D341Med (cell line): ENCODE measurements at places on chromosomes 3 and 15.

GRCh38 chr3:72862314-72863090 is 14.3 kb upstream of the SHQ1 start:
- DNase-seq = no peak

- peak; percentile 38 for DNase-seq
These were observed 48.9 kb upstream of the GMNC start for GRCh38 chr3:190911382-190911781.

- DNase-seq = no peak
These were observed 130.9 kb upstream of the SATB1 start for GRCh38 chr3:18556001-18556408.

GRCh38 chr15:100696452-100696851 is 94.1 kb downstream of the ASB7 start:
- DNase-seq = no peak

DNA sequence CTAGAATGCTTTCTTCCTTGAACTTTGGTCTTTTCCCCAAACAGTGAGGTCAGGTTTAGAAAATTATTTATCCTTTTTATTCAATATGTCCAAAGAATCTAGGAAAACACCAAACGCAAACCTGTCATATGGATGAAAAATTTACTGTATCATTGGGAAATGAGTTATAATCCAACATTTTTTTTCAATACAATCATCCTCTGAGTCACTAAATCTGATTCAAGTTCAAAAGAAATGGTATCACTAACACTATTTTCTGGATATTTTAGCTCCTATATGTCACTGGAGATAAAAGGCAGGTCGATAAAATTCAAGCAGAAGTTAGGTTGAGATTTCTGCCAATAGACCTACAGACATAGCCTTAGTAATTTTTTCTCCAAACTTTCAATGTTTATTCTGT is 591.6 kb upstream of the AGTR1 start:
- no peak for DNase-seq

DNA sequence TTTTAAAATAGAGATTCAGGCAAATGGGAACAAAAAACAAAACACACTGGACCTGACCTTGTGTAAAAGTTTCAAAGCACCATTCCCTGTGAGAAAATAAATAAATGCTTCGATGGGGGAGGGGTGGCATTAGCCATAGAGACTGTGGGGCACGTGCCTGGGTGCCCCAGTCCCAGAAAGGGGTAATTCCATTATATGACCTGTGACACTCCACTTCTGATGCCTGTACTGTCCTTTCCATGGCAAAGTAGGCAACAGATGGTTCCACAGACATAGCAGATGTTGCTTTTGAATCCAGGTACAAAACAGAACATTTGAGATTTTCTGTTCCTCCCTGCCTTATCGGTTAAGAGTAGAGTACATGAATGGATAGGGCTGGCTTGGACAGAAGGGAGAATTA is 3.9 kb downstream of the PHLDB2 start:
- no peak for DNase-seq
